ENCODE measurements at places on chromosomes 6 and 20. TPM values are rescaled to one million over a fixed set of nuclear protein-coding genes. Genes with fewer than 3 reads are reported as not detected.
A peak's percentile ranks its signal among the peaks of the same experiment; 100 is the strongest.

DNA sequence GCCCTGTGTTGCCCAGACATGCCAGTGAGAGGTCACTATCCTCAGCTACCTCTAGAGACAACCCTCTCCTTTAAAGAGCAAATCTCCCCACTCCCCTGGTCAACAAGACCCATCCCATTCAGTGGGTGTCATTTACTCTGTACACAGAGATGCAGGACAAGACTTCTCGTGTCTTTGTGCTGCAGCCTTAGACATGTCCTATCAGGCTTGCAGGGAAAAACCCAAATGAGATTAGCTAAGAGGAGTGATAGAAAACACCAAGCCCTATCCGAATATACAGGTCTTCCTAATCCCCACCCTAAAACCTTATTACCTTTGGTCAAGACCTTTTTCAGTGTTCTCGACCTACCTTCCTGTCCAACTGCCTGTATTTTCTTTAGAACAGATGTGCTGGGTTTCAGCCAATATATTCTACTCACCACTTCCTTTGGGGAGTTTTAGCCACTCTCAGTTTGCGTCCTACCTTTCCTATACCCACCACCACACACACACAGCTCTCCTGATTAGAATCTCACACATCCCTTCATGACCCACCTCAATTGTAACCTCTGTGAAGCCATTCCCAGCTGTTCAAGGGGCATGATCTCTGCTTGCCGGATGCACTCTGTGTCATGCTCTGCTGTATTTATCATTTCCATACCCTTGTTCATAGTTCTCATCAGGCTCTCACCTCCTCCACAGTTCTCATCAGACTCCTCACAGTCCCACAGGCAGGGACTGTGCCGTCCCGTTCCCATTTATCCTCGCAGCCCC, 39.7 kb downstream of the TRAM2 start:
- DNase-seq, result no peak

GRCh38 chr20:3710011-3710466, 2.4 kb downstream of the SIGLEC1 start:
- no peak for DNase-seq

Gene FAXC
- total RNA-seq, result 36.3 TPM

Gene QKI
- 363 TPM for total RNA-seq

DNA sequence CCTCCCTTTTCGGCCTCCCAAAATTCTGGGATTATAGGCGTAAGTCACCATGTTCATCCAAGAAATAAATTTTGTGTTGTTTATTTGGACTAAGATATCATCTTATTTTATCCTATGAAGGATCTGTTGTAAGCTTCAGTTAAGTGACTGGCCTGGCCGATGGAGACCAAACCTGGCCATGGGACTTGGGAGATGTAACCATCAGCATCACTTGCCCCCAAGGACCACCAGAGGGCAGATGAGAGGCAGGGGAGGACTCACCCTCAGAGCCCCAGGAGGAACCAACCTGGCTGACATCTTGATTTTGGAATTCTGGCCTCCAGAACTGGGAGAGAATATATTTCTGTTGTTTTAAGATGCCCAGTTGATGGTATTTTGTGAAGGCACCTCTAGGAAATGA, 266.7 kb downstream of the CDH26 start:
- DNase-seq, result no peak

Gene PRRT1
- total RNA-seq, result 1.2 TPM

DNA sequence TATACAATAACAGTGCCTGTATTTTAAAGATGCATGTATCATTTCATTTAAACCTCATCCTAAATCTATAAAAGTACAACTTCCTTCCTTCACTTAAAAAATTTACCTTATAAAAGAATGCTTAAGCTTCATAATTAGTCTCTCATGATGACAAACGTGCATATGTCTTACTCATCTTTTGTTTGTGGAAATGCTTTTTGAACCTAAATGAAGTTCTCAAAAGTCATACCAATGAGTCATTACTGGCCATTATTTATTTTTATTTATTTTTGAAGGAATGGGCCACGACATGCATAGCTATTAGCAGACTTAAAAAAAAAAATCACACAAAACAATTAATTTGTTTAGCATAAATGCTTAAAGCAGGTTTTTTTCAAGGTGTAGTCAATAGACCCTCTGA, 3.7 kb downstream of the TFB1M start:
- DNase-seq, result no peak

DNA sequence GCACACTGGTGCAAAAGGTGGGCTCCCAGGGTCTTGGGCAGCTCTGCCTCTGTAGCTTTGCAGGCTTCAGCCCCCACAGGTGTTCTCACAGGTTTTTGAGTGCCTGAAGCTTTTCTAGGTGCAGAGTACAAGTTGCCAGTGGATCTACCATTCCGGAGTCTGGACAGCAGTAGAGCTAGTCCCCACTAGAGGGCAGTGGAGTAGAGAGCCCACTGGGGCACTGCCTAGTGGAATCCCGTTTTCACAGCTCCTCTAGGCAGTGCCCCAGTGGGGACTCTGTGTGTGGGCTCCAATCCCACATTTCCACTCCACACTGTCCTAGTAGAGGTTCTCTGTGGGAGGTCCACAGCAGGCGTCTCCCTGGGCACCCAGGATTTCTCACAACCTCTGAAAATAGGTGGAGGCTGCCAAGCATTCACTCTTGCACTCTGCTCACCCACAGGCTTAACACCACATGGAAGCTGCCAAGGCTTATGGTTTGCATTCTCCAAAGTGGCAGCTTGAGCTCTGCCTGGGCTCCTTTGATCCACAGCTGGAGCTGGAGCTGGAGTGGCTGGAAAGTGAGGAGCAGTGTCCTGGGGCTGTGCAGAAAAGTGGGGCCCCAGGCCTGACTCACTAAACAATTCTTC, 86.3 kb upstream of the PROKR2 start:
- DNase-seq, result no peak

- DNase-seq, result peak; percentile 13
Observed at GRCh38 chr6:162177746-162178145, 549.8 kb downstream of the PRKN start.

DNA sequence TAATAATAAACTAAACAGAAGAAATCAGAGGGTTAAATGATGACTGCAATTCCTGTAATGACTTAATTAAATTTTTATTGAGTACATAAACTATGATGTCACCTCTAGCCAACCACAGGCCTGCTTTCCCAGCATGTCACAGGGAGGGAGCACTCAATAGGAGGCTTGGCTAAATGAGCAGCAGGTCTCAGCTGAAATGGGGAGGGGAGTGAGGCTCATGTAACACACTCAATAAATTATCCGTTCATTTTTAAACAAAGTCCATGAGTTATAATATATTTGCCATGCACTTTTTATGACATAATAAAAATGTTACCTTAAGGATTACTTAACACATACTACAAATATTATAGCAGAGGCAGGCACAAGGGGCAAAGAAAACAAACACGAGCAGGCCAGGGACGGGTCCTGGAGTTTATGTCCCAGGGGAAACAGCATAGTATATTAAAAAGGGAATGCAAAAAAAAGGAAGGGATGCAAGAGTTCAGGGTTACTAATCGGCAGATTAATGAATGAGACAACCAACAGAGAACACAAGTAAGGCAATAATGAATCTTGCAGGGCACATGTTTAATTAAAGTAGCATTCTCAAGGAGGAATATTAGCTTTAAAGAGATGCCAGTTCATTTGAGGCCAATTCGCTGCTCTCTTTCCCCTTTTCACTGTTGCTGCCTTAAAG, 27.1 kb upstream of the FAM83C start:
- no peak for DNase-seq

- DNase-seq, result peak; percentile 95
Observed at GRCh38 chr6:26204332-26205160, 117.3 kb downstream of the HFE start.

DNA sequence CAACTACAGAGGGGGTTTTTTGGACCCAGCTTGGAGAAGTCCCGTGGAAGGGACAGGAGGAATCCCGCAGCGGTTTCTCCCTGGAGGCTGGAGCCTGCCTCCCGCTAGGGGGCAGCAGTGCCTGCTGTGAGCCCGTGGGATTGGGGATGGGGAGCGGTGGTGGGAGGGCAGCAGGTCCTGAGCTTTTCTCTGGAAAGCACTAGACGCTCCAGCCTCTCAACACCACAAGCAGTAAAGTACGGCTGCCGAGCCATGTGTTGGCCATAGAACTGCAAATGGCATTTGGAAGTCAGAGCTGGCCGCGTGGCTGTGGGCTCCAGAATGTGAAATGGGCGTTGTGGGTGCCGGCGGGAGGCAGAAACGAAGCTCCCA, 47.8 kb downstream of the GMPR start:
- no peak for DNase-seq

Gene RSPH4A
- total RNA-seq, result 4.4 TPM

- no peak for DNase-seq
Observed at GRCh38 chr6:31666337-31666965, 571 bp downstream of the CSNK2B start.

Measured in cerebellum (tissue), 4 donors.